ENCODE measurements at places on chromosomes 5 and 9. TPM values are rescaled to one million over a fixed set of nuclear protein-coding genes. Genes with fewer than 3 reads are reported as not detected.

Gene ADAMTS6
- total RNA-seq: 1.3 TPM

GRCh38 chr5:54443270-54443669 lies 12.2 kb upstream of the HSPB3 start:
- no peak for DNase-seq

- DNase-seq: peak; percentile 25
These were observed 285.0 kb downstream of the RFX3 start for GRCh38 chr9:3240656-3241268.

Gene TAF11L10
- total RNA-seq: not detected

Gene CTSL
- 1.5 TPM for total RNA-seq

- no peak for DNase-seq
These were observed 31.7 kb downstream of the DOCK2 start for GRCh38 chr5:169668732-169669131.

Gene PCDHGA7
- total RNA-seq: 0.22 TPM

Gene KIF12
- not detected for total RNA-seq

DNA sequence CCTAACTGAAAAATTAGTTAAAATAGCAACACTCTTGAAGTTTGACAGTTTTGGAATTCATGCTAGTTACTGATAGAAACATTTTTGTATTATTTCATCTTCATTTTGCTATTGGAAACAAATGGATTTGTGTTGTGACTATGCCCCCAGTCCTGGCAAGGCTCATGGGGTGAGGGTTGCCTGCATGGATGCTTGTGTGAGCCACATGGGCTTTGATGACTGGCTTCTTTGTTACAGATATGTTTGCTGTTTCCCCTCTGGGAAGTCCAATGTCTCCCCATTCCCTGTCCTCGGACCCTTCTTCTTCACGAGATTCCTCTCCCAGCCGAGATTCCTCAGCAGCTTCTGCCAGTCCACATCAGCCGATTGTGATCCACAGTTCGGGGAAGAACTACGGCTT lies 44.2 kb downstream of the CD180 start:
- no peak for DNase-seq

DNA sequence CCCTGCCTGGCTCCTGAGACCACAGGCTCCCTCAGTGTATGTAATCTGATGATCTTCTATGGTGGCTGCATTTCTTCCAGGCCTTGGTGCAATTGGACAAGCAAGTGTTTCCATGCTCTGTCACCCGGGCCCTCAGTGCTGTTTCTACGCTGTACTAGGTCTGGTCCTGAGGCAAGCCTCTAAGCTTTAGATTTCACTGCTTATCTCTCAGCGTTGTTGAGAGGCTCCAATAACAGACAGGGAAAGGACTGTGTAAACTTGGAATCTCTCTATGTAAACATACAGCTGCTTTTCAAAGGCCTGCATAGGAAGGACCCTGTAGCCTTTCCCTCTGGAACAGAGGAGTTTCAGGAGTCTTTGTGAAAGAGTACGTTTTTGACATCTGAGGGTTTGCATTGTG lies 38.6 kb upstream of the NFIB start:
- no peak for DNase-seq

GRCh38 chr9:83449166-83449565 lies 89.0 kb downstream of the FRMD3 start:
- no peak for DNase-seq

DNA sequence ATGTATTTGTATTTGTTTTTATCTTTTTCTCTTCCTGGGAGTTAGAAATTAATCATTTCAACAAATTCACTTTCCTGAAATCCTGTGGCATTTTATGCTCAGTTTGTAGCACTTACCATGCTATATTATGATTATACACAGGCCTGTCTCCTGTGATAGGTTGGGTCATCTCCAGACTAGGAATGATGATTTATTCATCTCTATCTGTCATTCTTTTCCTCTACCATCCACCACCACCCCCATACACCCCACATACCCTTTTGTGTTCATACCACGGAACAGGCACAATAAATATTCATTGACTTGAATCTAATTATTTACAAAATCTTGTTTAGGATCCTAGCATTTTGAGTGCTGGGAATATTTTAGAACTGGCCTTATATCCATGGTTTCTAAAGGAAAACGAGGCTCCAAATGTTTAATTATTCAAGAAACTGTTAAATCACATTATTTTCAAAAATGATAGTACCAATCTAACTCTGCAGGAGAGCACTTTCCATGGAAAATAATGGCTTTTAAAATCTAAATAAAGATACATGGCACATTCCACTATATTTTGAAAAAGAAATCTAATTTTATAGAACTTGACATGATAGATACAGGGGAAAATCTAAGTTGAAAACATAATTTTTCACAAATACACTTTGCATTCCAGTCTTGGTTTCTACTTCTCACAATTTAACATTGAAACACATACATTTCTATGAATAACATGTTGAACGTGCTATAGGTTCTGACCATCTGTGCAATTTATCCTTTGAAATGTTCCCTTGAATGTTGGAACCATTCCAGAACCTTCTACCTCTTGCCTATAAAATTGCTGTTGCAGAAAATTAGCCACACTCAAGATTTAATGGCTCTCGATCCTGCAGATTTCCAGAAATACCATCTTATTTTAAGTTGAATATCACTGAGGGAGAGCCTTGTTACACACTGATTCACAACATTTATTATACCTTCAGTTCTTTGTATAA lies 89.3 kb downstream of the STARD4 start:
- no peak for DNase-seq

DNA sequence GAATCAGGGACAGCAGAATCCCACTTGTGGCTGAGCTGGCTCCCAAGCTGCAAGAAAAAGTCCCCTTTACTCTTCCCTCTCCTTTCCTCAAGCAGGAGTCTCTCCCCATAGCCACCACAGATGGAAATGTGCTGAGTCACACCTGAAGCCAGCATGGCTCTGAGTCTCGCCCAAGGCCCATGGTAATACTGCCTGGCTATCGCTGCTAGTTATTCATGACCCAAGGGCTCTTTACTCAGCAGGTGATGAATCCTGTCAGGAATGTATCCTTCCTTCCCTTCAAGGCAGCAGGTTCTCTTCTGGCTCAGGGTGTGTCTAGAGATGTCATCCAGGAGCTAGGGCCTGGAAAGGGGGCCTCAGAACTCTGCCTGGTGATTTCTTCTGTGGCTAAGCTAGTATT lies 403.3 kb upstream of the PTPRD start:
- no peak for DNase-seq

Gene DDX4
- not detected for total RNA-seq

GRCh38 chr9:8734760-8735159 lies 935.2 kb upstream of the DMAC1 start:
- DNase-seq: no peak

Gene FAT2
- total RNA-seq: not detected

DNA sequence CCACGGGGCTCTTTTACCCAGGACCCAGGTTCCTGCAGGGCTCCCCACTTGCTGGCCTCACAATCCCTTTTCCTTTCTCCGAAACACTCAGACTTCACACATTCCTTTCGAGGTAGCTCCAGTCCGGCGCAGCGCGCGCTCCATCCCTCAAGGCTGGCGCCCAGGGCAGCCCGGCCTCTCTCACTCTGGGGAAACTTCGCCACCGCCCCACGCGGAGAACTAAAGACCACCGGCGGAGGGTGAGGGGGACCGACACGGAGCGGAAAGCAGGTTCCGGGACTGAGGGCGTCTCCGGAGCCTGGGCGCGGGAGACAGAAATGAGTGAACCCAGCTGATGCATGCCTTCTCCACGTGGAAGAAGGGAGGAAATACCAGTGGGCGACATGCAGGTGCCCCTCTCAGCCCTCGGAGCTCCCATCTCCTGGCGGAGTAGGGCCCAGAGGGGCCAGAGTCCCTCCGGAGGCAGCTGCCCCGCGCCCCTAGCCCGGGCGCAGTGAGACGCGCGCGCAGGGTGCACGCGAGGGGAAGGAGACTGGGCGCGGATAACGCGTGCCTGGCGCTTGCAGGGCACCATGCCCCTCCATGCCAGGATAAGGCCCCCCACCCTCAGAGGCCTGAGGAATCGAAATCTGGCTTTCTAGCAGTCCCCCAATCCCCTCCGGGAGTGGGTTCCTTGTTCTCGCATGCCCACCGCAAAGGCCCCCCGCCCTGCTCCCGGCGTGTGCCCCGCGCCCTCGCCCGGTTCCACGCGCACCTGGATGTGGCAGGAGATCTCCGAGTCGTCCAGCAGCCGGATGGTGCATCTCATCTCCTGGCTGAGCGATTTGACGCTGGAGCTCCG lies 650 bp downstream of the FRMD3 start:
- DNase-seq: no peak

GRCh38 chr5:142800776-142801494 lies 30.8 kb downstream of the ARHGAP26 start:
- peak; percentile 53 for DNase-seq

Gene HTR1A
- total RNA-seq: not detected

DNA sequence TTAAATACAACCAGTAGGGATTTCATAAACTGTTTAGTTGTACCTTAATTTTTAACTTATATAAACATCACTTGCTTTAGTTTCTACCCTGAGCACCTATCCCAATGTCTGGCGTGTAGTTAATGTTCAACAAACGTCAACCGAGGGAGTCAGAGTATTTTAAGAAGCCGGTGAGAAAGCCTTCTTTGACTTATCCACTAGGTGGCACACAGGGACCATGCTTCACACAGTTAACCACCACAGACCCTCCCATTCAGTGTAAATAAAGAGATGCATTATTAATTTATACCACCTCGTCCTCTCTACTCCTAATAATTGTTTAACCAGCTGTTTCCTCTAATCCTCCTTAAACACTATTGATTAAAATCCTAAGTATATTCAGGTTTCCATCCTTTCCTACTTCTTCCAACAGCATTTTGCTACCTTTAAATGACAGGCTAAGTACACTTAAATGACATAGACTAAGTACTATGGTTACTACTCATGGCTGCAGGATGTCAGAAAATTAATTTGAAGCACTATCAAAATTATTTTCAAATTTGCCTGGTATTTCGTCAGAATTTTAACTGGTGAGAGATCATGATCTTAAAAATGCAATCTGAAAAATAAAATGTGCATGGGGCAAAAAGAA lies 2.3 kb downstream of the HAPLN1 start:
- no peak for DNase-seq

GRCh38 chr9:88536023-88536324 lies 996 bp downstream of the NXNL2 start:
- no peak for DNase-seq

Gene INSL4
- total RNA-seq: not detected

DNA sequence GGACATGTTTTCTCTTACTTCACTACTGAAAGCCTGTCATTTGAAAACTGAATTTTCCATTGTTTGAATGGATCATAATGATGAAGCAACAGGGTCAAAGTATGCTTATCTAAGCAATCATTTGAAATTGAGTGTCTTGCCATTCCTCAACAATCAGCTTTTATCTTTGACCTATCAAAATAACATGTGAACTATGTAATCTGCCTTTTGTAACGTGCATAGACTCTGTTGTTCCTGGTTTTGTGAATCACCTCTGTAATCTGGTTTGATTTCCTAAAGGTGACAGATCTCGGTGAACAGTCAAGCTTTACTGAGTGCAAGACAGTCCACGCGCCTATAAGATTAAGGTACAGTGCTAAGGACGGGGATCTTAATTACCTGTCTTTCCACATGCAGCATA lies 3.3 kb downstream of the MEF2C start:
- DNase-seq: no peak

Gene SLC45A2
- not detected for total RNA-seq

- no peak for DNase-seq
These were observed 55.8 kb upstream of the TMC1 start for GRCh38 chr9:72465593-72465984.

- no peak for DNase-seq
These were observed 304.4 kb upstream of the SMC2 start for GRCh38 chr9:103789686-103790085.

Measured in activated T-helper 1 cell treated with anti-CD3 and anti-CD28 coated beads, Interleukin-12 subunit alpha, Interleukin-12 subunit beta, Interleukin-2, Interleukin-4 antibody, amounts not matched to agents 30 ng/mL and 10 ng/mL and 1 ng/mL, durations not matched to agents 14 hours and 24 hours and 36 hours (primary cell).